Naive B cell (primary cell): ENCODE measurements at places on chromosomes 3 and 15. TPM values are rescaled to one million over a fixed set of nuclear protein-coding genes. Genes with fewer than 3 reads are reported as not detected.

- DNase-seq = no peak
Measured at GRCh38 chr3:27927882-27928281, 205.8 kb upstream of the EOMES start.

DNA sequence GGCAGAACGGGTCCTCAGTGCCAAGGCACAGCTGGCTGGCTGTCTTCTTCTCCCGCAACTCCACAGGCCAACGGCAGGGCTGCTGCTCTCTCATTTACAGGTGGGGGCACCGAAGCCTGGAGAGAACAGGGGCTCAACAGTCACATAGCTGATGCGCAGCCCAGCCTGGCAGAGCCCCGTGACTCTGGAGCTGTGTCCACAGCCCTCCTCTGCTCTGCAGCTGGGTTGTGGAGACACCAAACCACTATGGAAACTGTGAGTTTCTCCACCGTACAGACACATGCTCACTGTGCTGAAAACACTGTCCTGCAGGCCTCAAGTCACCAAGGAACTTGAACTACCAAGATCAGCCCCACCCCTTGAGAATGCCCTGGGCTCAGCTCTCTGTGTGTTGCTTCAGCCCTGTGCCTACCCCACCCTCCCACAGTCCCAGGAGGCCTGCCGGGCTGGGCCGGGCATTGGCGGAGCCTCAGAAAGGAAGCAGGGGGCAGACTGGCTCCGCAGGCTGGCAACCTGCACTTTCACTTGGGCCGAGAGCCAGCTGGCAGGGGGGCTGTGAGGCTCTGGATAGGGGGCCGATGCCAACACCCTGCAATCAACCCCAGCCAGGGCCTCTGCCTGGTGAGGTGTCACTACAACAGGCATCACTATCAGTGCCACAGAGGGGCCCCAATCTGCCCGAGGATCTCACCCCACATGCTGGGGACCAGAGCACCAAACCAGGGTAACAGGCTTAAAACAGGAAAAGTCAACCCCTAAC, 113.7 kb upstream of the RPL32 start:
- DNase-seq = peak; percentile 87

GRCh38 chr15:92898988-92899582, 1.0 kb upstream of the CHD2 start:
- DNase-seq = no peak

GRCh38 chr3:5806192-5806591, 618.7 kb downstream of the EDEM1 start:
- DNase-seq = no peak

- peak; percentile 57 for DNase-seq
Measured at GRCh38 chr3:138935863-138936740, 10.8 kb downstream of the FOXL2 start.

DNA sequence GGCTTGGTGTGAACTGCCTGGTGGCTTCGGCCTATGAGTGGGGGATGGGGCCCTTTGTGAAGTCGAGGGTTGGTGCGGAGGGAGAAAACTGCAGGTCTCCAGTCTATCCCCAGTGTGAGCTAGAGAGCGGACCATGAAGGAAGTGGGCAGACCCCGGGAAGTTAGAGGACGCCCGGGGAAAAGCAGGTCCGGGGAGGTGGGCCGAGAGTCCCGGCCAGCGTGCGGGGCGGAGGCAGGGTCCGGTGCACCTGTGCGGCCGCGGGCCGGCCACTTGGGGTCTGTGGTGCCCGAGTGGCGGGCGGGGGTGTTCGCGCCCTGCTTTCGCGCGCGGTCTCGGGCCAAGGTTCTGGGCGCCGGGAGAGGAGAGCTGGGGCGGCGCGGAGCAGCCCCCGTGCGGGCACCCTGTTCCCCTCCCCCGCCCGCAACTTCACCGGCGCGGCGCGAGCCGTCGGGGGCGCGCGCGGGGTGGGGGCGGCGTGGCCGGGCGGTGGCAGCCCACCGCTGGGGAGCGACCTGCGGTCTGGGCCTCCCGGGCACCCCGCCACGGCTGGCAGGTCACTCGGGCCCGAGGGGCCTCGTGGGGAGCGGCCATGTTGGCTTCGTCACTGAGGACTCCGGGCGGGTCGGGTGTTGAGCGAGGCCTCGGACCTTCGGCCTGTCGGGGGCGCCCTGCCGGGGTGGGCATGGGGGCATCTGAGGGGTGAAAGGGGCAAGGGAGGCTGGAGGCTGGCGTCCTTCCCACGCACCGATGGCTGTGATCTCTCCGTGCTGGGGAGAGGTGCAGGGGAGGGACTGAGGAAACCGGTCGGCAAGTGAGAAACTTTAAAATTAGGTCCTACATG, 4.8 kb downstream of the UBE2E1 start:
- peak; percentile 53 for DNase-seq

DNA sequence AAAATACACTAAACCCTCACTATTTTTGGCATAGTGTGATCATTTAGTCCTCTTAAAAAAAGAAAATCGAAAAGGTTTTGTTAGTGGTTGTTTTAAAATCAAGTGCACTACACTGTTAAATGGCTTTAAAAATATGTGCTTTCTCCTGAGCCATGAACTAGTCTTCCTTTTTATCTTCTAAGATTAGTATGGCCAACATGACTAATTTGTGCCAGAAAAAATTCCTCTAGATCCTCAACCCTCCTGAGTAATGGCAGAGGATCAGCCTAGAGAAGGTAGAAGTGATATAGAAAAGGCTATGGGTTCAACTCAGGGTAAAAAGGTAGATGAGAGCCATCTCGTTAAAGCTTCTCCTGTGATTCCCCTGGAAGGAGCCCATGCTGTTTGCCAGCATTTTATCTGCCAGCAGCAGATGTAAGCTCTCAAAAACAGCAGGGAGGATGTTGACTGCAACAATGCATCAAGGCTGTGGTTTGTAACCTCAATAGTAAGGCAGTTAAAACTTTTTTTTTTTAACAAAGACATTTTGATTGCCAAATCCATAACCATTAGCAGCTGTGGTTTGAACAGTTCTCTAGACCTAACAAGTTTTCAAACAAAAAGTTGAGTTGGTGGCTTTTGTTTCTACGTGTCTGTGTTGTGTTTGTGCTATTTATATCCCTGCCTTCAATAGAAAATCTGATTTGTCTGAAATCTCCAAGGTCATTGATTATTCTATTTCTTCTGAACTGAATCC, 30.2 kb upstream of the ZNF609 start:
- no peak for DNase-seq

Gene SCG5
- polyA plus RNA-seq = 0.39 TPM

GRCh38 chr3:61008998-61009380, 242.3 kb downstream of the FHIT start:
- peak; percentile 64 for DNase-seq

Gene WNT5A
- not detected for polyA plus RNA-seq

GRCh38 chr3:132268956-132269355, 48.3 kb upstream of the ACP3 start:
- DNase-seq = no peak

- DNase-seq = no peak
Measured at GRCh38 chr3:172388412-172389078, 59.7 kb downstream of the GHSR start.

Gene MYO1E
- 80.0 TPM for polyA plus RNA-seq
